GM12891 (cell line): ENCODE measurements at places on chromosomes 1 and 21.

DNA sequence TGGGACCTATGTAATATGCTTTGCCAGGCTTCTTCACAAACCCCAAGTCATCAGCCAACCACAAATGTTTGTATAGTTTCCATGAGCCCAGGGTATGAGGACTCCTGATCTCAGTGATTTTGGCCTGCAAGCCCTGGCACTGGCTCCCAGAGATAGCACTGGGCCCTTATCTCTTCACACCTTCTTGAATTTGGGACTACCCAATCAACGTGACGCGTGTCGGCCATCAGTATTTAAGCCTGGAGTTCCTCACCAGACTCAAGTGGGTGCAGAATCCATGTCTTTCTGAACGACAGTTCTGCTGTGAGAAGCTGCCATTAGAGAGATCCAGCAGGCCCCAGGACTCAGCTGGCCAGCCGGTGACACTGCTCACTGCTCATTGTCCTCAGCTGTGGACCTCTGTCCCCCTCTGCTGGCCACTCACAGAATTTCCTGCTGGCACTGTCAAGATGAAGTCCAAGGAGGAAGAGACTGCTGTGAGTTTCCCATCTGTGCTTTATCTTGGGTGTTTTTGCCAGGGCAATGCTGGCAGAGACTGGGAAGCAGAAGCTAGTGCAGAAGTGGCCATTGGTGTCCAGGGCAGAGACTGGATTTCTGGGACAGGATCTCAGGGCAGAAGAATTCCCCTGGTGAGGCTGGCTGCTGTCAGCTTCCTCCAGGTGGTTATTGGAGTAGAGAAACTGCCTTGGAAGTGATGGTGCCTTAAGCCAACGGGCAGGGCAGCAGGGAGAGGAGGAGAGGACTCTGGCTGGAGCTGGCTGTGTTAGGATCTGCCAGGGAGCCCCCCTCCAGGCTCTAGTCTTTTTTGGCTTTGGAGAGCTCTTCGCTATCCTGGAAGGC, 28.4 kb downstream of the TMCC2 start:
- DNase-seq: peak; percentile 68

DNA sequence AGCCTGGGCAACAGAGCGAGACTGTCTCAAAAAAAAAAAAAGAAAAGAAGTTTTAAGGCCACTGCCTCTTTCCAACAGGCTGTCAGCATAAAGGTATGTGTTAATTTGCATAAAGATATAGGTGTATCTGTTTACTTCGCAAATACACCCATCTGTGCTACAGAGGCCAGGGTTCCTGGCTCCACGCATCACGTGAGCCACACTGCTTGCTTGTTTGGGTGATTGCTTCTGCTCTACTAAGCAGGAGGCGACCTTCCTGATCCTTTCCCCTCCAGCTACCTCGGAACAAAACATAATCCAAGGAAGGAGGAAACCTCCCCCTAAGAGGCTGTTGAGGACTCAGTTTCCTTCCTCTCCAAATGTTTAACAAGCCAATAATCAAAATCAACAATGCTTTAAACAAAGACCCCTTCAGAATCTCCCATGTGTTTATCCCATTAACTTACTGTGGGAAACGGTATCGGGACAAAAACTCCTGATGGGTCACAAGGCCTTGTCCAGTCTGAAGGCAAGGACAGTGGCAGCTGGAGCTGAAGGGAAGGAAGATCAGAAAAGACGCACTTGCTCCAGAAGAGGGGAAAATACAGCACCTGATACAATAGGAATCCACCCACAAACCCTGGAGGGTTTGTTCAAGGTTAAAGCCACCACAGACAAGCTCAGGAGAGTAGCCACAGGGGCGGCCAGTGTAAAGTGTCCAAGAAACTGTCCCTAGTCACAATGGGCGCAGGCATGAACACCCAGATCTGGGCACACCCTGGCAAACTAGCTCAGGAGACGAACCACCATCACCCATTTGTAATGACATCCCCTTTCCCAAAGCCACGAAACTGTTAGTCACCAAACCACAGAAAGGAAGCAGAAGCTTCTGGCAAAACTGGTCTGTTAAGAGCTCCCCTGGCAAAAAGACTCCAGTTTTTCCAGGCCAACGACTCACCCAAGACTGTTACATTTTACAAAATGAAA, 17.2 kb downstream of the CTNNBIP1 start:
- DNase-seq: no peak

DNA sequence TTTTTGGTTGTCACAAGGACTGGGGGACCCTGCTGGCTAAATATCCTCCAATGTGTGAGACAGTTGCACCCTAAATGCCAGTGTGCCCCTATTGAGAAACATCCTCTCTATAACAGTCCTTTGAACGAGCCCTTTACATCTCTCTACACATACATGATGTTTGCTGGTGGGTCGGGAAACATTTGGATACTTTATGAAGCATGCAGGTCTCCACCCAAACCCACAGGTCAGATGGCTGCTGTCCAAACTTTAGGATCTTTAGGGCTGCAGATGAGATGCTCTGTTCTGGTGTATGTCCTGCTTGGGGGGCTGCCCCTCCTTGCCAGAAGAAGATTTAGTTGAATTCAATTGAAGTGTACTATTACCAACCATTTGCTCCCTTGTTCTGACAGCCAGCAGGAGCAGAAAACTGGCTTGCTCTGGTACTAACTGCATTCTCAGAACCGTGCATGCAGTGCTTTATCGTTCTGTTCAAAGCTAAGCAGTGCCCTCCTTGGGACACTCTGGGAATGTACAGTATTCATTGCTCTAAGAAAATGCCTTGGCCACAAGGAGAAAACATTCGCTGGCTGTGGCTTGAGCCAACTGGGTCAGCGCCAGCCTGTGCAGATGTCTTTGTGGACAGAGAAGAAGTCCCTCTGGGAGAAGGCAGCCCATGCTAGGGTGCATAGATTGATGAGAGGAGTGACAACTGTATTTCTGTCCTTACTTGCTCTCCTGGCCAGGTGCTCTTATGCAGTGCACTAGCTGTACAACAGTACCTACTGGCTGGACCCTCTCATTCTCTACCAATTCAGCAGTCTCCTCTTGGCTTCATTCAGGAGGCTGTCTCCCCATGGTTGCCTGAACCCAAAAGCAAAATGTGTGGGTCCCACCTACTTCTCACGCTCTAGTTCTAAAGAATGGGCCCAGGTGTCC, 61.4 kb upstream of the DIRAS3 start:
- DNase-seq: no peak

GRCh38 chr1:16903054-16903453, 7.3 kb downstream of the RNU1-2 start:
- DNase-seq: no peak

GRCh38 chr1:160363010-160363409, 3.9 kb upstream of the NHLH1 start:
- no peak for DNase-seq

DNA sequence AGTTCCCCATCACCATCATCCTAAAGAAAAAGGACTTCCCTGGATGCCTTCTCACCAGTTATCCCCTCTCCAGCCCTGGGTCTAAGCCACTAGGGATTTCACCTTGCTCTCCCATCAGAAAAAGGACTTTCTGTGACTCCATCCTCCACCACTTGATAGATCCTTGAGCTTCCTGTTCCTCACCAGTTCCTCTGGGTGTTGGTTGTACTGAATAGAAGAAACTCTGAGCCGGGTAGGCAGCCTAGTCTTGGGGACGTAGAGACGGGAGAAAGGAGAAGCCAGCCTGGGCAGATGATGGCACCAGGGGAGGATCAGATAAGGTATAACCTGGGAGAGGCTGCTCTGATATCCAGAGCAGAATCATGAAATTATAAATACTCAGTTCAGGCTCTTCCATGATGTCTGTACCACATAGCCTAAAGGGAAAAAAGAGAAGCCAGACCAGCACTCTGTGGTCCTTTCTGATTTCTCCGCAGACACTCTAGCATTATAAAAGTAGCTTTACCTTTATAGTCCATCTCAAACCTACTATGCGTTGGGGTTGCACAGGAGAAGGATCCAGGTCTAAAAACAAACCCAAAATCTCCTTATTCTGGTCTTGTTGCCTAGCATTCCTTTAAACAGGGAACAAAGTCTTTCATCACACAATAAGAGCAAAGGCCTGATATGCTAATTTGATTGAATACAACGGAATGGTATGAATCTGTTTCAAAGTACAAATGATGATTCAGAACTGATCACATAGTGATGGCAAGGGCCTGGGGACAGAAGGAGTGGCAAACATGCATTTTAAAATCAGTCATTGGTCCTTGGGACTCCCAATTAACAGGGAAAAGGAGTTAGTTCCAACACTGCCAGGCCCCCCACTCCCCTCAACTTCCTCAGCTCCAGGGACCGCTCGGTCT, 1.2 kb upstream of the CD34 start:
- no peak for DNase-seq

DNA sequence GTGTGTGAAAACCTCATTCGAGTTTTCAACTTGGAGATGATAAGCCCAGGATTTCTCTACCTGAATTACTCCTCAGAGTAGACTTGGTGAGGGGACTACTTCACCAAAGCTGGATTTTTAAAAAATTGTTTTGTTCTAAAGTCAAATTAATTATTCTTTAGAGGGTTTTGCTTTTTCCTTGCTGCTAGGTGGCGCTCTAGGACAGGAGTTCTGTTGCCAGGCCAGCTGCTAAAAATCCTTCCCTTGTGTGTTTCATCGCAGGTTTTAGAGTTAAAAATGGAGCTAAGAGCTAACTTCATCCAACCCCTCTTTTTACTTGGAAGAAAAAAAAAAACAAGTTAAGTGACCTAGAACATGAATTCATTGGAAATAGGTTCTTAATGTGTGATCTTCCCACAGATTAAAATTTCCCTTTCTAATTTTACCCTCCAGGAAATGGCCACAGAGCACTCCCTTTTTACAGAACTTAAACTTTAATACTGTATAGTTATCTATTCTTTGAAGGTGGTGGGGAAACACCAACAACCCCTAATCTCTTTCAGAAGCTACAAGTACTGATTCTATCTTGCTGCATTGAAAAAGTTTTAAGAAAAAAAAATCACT, 36.7 kb upstream of the FAM163A start:
- DNase-seq: peak; percentile 28

- DNase-seq: no peak
Observed at GRCh38 chr1:41486053-41486370, 1.5 kb upstream of the EDN2 start.

DNA sequence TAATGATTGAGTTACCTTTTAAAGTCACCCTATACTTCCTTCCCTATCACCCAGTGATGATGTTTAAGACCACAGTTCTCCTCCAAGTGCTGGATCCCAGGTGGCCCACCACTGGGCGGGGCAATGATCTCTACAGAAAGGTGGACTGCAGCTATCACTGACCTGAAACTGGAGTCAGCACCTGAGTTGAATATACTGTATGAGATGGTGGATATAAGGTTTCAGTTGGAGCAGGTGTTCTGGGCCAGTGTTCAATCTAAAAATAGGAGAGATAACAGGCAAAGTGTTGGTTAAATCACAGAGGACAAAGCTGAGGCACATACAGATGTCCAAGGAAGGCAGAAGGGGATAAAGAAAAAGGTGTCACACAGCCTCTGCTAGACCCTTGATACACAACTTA, 96.6 kb downstream of the SIPA1L2 start:
- DNase-seq: no peak

GRCh38 chr1:170586321-170587252, 54.6 kb downstream of the GORAB start:
- no peak for DNase-seq

DNA sequence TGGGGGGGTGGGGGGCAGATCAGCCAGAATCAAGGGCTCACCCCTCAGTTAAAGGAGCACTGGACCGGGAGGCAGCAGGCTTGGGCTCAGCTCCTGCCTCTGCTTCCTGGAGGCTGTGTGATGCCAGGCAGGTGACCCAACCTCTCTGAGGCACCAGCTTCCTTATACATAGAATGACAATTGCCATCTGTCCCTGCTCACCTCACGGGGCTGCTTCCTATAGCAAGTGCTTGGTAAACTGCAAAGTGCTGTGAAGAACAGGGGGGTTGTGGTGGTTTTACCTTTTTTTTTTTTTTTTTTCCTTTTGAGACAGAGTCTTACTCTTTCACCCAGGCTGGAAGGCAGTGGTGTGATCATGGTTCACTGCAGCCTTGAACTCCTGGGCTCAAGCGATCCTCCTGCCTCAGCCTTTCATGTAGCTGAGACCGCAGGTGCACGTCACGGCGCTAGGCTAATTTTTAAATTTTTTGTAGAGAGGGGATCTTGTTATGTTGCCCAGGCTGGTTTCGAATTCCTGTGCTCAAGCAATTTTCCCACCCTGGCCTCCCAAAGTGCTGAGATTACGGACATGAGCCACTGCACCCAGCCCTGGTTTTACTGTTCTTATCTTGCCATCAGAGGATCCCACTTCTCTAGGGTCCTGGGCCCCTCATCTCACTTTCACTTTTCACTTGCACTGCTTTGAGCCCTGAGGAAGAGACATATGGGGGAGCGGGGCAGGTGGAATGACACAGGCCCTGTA, 11.6 kb downstream of the KCNQ4 start:
- no peak for DNase-seq

DNA sequence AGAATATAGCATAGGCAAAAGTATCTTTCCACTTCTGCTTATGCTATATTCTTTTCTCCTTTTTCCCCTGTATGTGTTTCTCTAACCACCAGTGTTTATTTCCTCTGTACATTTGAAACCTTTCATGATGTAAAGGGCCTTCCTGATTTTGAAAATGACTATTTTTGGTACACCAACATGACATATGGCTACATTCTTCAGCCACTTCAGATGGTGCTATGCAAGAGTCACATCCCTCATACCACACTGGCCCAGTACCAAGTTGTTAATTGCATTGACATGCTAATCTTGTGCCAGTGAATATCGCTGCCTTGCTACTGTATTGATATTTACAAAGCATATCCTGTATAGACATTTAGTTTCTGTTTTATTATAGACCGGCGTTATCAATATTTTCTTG, 408.7 kb downstream of the NCAM2 start:
- no peak for DNase-seq

DNA sequence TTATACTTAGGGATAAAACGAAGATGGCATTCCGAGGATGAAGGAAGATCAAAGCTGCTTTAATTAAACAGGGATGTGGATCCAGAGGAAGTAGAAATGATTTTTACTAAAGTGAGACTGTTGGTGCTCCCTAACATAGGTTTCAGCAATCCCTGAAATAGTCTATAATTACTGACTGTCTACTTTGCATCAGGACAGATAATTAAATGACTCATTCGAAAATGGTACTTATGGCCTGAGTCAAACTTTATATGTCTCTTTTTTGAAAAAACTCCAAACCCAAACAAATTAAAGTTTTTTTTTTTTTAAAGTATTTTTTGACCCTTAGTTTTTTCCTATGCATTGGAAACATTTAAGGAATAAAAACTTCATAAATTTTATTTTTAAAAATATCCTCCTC, 90.3 kb downstream of the LYST start:
- no peak for DNase-seq

DNA sequence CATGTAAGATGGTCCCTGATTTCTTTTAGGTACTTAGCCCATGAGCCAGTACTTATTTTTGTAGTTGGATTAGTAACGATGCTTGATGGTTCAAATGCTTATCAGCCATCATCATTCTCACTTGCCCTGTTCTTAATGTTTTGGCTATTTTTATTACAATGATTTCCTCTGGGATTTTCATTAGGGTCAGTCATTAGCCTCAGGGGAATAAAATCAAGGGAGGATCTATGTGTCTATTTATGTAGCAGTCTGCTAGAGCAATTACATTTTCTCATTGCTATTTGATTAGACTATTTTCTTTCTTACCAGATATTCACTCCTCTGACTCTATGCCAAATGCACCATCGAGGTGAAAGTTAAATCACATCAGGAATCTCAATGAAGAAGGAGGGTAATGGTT, 10.9 kb upstream of the CCT8 start:
- no peak for DNase-seq
